ENCODE measurements at places on chromosomes 6 and 20.

GRCh38 chr6:3965071-3965718 lies 113.7 kb downstream of the FAM217A start:
- H3K4me1 ChIP-seq = no peaks in the 10 kb centered on the region
- H3K27me3 ChIP-seq = peaks cover 2% of the 10 kb centered on the region
- H3K27ac ChIP-seq = no peak overlapping the region
- DNase-seq = no peak
- H3K36me3 ChIP-seq = no peaks in the 10 kb centered on the region
- H3K4me3 ChIP-seq = no peak overlapping the region

DNA sequence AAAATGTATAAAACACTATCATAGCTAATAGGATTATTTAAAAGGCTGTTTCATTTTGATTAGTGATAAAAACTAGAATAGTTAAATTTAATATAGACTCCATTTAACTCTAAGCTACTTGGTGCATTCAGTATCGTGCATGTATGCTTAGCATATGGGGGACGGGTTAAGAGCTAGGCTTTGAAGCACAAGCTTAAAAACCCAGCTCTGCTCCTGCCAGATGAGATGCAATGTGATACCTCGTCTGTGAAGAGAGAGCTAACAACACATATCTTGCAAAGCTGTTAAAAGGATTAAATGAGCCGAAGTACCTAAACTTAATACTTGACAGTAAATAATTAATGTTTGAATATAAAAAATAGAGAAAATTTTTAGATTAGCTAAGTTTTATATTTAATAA lies 42.2 kb downstream of the DTNBP1 start:
- no peak overlapping the region for H3K4me3 ChIP-seq
- no peak for DNase-seq
- no peak overlapping the region for H3K27ac ChIP-seq
- peaks cover 16% of the 10 kb centered on the region for H3K4me1 ChIP-seq

GRCh38 chr6:4772750-4773149 lies 3.5 kb upstream of the CDYL start:
- DNase-seq = no peak
- peak overlapping the region; percentile 54 for H3K27ac ChIP-seq

GRCh38 chr6:117459204-117459944 lies 23.1 kb upstream of the DCBLD1 start:
- no peaks in the 10 kb centered on the region for H3K4me1 ChIP-seq
- H3K27ac ChIP-seq = no peak overlapping the region
- H3K27me3 ChIP-seq = peaks cover 13% of the 10 kb centered on the region
- no peak for DNase-seq

DNA sequence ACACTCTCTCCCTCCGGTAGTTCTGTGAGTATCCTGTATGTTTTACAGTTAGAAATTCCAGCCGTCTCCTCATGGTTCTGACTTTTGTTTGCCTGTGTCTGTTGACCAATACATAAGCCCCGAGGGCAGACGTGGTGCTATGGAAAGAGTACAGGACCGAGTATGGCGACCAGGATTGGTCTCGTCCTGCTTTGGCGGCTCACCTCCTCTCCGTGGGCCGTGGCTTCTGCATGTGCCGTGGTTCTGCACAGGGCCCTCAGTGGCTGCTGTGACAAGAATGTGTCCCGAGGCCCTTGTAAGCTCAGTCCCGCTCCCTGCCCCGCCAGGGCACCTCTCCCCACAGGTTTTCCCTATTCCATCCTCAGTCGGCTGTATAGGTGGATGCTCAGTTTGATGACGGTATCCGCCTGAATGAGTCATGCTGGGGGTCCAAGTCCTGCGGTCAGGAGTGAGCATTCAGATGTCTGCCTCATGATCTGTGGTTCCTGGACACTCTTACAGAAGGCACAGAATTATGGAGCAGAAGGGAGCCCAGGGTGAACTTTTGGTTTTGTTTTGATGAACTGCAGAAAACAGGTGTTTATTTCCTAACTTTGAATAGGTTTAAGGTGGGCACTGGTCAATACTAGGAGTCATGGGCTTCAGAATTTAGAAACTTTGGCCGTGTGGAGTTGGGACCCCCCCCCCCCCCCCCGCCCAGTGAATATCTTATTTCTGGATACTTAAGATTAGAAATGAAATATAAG lies 1.2 kb downstream of the ARFGAP1 start:
- H3K27ac ChIP-seq = peak overlapping the region; percentile 96
- no peaks in the 10 kb centered on the region for H3K27me3 ChIP-seq
- H3K4me1 ChIP-seq = peaks cover 18% of the 10 kb centered on the region

GRCh38 chr6:33856031-33856590 lies 52.3 kb upstream of the MLN start:
- no peak overlapping the region for H3K27ac ChIP-seq
- no peak overlapping the region for H3K4me3 ChIP-seq
- peaks cover 16% of the 10 kb centered on the region for H3K4me1 ChIP-seq
- H3K27me3 ChIP-seq = peaks cover 73% of the 10 kb centered on the region
- no peak for DNase-seq

GRCh38 chr6:45009576-45009975 lies 318.6 kb upstream of the RUNX2 start:
- no peaks in the 10 kb centered on the region for H3K27me3 ChIP-seq
- no peak overlapping the region for H3K4me3 ChIP-seq
- no peak overlapping the region for H3K27ac ChIP-seq
- peaks cover 47% of the 10 kb centered on the region for H3K36me3 ChIP-seq
- DNase-seq = no peak
- no peaks in the 10 kb centered on the region for H3K4me1 ChIP-seq

- DNase-seq = no peak
- no peak overlapping the region for H3K27ac ChIP-seq
- H3K27me3 ChIP-seq = peaks cover 10% of the 10 kb centered on the region
- no peaks in the 10 kb centered on the region for H3K36me3 ChIP-seq
- H3K4me3 ChIP-seq = no peak overlapping the region
- peaks cover 2% of the 10 kb centered on the region for H3K4me1 ChIP-seq
These were observed 95.3 kb upstream of the ARMC2 start for GRCh38 chr6:108752733-108753590.

DNA sequence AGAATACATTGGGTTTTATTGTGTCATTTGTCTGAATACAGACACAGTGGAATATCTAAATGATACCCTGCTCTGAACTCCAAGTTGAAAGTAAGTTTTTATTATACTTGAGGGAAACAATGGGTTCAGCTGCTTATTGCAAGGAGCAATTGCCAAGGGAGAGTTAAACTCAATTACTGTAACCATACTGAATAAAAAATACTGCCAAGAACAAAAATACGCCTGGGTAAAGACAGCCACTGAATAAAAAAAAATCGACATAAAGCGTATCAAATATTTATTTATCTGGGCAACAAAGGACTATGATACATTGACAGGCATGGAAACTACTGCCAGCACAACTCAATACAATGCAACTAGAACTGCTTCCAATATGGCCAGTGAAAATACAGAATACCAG lies 18.1 kb downstream of the TFAP2A start:
- peaks cover 94% of the 10 kb centered on the region for H3K27me3 ChIP-seq
- H3K36me3 ChIP-seq = no peaks in the 10 kb centered on the region
- no peaks in the 10 kb centered on the region for H3K4me1 ChIP-seq
- H3K4me3 ChIP-seq = no peak overlapping the region

GRCh38 chr6:101613556-101613955 lies 220.0 kb downstream of the GRIK2 start:
- no peaks in the 10 kb centered on the region for H3K27me3 ChIP-seq
- no peak overlapping the region for H3K4me3 ChIP-seq
- H3K36me3 ChIP-seq = no peaks in the 10 kb centered on the region
- no peaks in the 10 kb centered on the region for H3K4me1 ChIP-seq
- H3K27ac ChIP-seq = no peak overlapping the region
